Activated naive CD4-positive, alpha-beta T cell treated with anti-CD3 and anti-CD28 coated beads, Interleukin-2, amount 10 ng/mL, durations not matched to agents 7 days and 5 days (primary cell): ENCODE measurements at places on chromosomes 12 and 14.

DNA sequence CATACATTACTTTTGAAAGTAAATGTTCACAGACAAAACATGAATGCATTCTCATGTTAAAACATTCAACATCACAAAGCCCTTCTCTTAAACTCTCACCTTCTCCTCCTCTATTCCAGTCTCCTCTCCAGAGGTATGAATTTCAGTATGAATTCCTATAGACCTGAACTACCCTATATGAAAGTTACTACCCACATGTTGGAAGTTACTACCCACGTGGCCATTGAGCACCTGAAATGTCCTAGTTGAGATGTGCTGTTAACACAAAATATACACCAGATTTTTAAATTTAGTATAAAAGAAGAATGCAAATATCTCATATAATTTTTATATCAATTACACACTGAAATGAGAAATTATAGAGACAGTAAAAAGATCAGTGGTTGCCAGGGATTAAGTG lies 60.2 kb downstream of the PAX9 start:
- DNase-seq: no peak

GRCh38 chr12:110183386-110183785 lies 59.2 kb downstream of the IFT81 start:
- no peak for DNase-seq

GRCh38 chr14:88551980-88552431 lies 2.8 kb downstream of the PTPN21 start:
- no peak for DNase-seq

DNA sequence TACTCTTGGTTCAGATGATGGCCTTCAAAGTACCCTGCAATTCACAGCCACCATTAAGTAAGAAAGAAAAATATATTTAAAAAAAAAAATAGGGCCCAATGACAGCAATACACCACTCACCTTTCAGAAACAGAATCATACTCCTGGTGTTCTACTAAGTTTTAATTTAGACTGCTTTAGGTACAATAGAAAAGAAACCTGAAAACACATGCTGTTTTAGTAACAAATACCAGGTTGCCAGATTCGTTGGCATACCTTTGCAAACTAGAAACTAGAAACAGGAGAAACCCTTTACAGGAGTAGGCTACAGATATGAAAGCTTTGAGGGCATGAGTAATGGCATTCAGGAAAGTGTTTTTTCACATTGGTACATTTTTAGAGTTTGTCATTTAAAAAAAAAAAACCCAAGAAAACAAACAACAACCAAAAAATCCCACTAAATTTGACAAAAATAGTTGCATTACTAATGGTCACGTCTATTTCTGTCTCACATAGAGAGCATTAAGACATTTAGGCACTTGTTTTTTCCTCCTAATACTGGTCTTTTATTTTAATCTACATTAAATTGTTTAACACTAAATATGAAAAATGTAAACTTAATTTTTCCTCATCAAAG lies 4.0 kb downstream of the SIX1 start:
- DNase-seq: no peak

DNA sequence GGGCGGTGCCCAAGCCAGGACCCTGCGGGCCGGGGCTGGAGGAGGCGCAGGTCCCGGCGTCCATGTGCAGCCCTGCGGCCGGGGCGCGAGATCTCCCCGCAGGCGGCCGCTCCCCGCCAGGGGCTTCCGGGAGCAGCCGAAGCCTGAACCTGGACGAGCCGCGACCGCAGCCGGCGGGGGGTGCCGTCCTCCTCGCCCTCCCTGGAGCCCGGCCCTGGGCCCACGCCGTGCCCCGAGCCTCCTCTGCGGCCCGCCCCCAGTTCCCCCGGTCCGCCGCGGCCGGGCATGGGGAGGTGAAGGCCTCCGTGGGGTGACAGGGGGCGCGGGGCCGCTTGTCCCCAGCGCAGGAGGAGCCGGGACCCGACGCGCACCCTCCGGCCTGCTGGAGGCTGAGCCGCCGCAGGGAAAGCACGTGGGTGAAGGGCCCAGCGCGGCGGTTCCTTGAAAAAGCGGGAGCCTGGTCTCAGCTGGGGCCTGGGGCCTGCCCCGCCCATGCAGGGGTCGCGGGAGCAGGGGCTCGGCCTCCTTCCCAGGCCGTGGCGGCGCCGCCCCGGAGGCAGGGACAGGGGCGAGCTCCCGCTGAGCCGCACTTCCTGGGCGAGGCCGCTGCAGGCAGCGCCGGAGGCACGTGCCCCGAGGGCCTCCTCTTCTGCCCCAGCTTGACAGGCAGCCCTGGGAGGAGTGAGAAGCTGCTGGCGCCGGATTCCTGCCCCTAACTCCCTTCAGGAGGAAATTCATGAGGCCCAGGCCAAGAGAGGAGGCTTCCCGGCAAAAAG lies 55.6 kb upstream of the PPP2R5C start:
- peak; percentile 81 for DNase-seq

GRCh38 chr14:37588956-37589714 lies 5.9 kb downstream of the FOXA1 start:
- DNase-seq: no peak

DNA sequence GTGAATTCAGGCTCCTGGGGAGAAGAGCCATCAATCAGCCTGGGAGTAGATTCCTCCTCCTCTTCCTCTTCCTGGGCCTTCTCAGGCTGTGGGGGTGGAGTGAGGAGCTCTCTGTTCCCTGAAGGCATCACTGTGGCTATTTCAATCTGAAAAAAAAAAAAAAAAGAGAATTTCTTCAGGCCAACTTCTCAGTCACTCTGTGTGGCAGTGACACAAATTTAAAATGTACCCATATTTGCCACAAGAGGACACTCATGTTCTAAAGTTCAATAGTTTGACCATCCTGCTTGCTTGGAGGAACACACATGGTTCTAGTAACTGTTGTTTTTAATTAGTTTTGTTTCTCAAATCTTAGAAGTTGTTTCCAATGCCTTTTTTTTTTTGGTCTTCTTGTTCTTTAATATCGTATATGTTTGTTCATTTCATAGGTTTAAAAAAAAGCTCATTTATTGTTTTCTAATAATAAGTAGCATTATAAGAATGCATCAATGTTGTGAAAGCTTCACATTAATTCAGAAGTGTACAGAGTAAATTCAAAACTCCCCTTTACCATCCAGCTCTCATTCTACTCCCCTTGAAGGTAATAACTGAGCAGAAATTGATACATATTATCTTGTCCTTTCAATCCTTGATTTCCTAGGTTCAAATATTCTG lies 23.3 kb upstream of the CCER1 start:
- DNase-seq: no peak

- DNase-seq: no peak
Observed at GRCh38 chr12:3106579-3106978, 29.4 kb downstream of the TSPAN9 start.

GRCh38 chr14:54686219-54686870 lies 119.4 kb downstream of the SAMD4A start:
- no peak for DNase-seq

- DNase-seq: no peak
Observed at GRCh38 chr14:35435177-35435576, 30.6 kb upstream of the NFKBIA start.

- peak; percentile 44 for DNase-seq
Observed at GRCh38 chr12:6333029-6333428, 8.8 kb downstream of the TNFRSF1A start.

- no peak for DNase-seq
Observed at GRCh38 chr12:42496886-42497285, 92.7 kb downstream of the PRICKLE1 start.

DNA sequence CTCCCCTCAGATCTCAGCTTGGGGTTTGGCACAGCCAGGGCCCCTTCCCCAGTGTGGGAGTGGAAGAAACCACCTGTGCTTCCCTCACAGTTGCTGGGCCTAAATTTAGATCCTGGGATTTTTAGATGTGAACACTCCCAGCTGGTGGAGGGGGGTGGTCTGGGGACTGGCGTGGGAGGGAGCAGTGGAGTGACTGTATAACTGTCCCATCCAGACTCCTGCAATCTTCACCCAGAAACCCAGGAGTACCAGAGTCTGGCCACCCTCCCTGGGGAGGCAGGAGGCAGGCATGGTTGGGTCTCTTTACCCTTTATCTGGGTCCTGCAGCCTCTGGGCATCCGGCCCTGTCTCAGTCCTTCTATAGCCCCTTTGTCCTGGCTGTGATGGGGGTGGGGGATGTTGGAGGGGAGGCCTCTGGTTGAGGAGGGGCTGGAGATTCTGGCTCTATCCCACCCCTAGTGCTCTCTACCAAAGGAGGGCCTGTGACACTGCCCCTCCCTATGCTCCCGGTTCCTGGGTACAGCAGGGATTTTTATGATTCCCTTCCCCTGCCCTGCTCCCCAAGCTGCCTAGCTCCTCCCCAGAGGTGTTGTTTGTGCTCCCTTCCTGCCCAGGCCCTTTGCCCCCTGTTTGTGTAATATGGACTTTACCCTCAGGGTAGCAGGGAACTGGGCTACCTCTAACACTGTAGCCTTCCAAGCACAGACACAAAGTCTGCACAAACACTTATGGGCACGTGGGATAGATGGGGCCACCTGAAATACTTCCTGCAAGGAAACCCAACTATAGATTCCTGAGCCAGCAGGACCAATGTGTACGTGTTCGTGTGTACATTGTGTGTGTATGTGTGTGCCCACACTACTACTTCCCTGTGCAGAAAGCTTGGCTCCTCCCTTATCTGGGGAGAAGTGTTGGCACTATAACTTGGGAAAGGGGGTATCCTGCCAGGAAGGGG lies 1.7 kb downstream of the ERBB3 start:
- DNase-seq: no peak

DNA sequence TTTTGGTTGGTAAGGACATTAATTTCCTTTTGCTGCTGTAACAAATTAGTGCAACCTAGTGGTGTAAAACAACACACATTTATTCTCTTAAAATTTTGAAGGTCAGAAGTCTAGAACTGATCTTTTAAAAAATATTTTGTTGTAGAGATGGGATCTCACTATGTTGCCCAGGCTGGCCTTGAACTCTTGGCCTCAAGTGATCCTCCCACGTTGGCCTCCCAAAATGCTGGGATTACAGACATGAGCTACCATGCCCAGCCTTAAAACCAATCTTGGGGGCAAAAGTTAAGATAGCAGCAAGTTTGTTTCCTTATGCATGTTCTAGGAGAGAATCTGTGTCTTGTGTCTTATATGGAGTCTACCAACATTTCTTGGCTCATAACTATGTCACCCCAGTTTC lies 55.8 kb downstream of the MIA2 start:
- DNase-seq: no peak

DNA sequence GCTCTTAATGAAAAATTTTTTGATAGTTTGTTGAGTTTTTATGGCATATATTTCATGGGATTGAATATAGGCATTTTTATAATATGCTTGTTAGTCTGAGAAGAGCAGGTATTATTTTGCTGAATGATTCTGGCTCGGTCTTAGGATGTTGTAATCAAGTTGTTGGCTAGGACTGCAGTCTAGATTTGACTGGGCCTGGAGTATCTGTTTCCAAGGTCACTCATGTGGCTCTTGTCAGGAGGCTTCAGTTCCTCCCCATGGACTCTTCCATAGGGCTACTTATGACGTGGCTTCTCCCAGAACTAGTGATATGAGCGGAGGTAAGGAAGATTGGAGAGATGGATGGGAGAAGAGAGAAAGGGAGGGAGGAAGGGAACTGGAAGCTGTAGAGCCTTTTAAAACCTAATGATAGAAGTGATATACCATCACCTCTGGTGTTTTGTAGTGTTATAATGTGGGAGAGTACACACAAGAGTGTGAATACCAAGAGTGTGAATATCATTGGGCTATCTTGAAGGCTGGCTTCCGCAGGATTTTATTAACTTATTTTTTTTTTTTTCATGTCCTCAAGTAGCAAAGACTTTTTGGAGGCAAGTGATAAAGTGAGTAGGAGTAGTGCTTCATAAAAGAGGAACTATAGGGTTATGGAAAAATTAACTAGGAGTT lies 4.4 kb downstream of the MNAT1 start:
- no peak for DNase-seq
